ENCODE measurements at places on chromosomes 7 and 10.

DNA sequence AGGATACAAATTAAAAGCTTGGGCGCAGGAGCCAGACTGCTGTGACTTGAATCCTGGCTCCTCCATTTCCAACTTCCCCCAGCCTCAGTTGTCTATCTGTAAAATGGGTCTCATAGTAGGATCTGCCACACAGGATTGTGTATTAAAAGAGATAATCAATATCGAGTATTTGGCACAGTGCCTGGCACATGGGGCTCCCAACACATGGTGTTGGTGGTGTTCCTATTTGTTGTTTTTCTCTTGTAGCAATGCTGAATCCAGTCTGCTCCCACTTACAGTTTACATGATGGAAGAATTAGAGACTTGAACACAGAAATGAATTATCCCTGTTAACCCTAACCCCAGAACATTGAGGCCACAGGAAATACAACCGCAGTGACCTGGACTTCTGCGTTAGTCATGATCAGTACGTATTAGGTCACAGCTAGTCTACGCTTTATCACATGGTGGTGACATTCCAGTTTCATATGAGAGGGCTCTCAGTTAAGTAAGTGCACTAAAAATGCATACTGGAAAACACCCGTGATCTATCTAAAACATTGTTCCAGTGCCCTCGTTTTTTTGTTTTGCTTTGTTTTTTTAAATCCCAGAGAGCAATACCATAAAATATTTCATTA is 169.5 kb upstream of the KLF14 start:
- DNase-seq = no peak

- no peak for DNase-seq
Measured at GRCh38 chr7:75870557-75871161, 8.2 kb upstream of the RHBDD2 start.

GRCh38 chr7:40419806-40420205 is 285.0 kb downstream of the SUGCT start:
- DNase-seq = no peak

DNA sequence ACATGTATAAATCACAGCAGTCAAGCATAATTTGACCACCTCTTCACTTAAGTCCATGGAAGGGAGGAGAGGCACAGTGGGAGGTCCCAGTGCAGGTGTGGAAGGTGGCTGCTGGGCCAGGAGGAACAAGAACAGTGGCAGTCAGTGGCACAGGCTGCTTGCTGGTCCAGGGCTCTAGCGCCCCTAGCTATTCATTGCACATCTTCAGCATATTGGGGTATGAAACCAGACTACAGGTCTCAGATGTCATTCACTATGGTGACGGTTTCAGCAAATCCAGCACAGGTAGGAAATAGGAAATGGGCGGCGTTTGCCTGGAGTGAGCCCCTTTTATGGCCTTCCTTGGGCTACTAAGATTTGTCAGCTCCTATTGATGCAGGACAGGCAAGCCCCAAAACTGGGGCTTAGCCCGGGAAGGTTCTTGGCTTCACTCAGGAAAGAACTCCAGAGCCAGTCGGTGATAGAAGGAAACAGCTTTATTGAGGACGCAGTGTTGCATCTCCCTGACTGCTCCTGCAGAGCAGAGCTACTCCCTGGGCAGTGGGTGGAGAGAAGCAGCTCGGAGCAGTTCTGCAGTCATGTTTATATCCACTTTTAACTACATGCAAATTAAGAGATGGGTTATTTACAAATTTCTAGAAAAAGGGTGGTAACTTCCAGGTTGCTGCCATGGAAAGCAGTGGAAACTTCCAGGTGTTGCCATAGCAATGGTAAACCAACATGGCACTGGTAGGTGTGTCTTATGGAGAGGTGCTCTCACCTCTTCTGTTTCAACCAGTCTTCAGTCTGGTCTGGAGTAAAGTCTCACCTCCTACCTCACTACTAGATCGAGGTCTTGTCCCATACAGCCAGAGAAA is 608.8 kb downstream of the PARD3 start:
- DNase-seq = no peak

- no peak for DNase-seq
Measured at GRCh38 chr7:47757921-47758411, 176.1 kb upstream of the TNS3 start.

- DNase-seq = no peak
Measured at GRCh38 chr10:130484468-130485180, 348.4 kb downstream of the GLRX3 start.

- DNase-seq = no peak
Measured at GRCh38 chr10:3776796-3777571, 8.0 kb downstream of the KLF6 start.

DNA sequence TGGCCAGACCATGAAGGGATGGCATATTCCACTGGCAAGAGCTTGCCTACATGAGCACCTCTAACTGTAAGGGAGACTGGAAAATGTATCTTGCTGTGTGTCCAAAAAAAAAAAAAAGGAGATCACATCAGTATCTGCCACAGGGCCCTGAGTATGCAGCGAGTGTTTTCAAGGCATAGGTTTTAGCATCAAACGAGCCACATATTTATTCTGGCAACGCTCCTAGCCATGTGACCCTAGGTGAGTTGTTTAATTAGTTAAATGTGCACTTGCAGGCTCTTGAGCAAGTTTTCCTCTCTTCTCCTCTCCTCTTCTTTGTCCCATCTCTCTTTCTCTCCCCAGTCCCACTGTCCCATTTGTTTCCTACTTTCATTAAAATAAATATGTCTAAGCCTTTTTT is 428.7 kb upstream of the AKR1E2 start:
- DNase-seq = no peak

DNA sequence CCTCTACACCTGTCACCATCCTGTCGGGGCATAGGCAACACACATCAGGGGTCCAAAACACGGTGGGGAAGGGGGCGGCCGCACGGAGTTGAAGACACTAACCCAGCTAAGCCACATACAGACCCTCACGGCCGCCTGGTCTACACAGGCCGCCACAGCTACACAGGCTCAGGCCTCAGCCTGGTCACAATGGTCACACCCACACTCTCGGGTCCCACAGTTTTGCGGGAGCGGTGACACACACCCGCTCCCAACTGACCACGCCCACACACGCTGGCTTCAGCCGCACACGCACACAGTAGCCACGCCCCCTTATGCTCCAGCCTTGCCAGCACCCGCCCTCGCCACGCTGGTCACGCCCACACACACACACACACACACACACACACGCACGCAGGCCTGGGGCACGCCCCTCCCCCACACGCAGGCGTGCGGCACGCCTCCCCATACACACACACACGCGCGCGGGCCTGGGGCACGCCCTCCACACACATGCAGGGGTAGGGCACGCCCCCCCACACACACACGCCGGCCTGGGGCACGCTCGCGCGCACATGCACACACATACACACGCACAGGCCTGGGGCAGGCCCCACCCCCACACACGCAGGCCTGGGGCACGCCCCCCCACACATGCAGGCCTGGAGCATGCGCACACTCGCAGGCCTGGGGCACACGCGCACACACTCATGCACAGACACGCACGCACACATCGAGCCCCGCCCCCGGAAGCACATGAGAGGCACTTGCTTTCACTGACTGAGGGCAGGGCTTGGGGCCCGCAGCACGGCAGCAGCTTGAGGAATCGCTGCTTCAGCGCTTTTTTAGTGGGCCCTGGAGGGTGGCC is 12.3 kb upstream of the OGA start:
- peak; percentile 41 for DNase-seq

DNA sequence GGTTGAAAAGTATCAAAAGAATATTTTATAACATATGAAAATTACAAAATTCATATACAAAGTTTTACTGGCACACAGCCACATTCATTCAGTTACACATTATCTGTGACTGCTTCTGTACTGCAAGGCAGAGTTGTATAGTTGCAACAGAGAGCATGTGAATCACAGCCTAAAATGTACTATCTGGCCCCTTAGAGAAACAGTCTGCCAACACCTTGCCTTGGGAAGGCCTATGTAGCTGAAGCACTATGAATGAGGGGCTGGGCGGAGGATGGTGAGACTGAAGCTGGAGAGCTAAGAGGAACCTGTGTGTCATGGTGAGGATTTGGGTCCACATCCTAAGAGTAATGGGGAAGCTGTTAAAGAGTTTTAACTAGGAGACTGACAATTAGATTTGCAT is 35.7 kb downstream of the PDZD8 start:
- no peak for DNase-seq

DNA sequence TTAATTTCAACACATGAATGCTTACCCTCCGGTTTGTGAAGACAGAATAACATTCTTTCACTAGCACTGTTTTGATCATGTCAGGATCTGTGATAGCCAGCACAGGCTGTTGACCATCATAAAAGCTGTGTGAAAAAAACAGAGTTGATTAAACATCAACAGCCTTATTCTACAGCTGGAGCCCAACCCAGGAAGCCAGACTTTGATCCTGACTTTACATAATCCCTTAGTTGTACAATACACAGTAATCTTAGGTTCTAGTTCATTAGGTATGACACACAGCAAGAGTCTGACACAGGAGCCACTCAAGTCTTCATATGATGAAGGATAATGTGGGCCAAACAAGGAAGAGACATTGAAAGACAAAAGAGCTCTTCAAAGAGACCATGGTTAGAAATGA is 11.4 kb downstream of the CYP3A4 start:
- DNase-seq = no peak

- DNase-seq = no peak
Measured at GRCh38 chr7:156106107-156106426, 293.8 kb upstream of the SHH start.

DNA sequence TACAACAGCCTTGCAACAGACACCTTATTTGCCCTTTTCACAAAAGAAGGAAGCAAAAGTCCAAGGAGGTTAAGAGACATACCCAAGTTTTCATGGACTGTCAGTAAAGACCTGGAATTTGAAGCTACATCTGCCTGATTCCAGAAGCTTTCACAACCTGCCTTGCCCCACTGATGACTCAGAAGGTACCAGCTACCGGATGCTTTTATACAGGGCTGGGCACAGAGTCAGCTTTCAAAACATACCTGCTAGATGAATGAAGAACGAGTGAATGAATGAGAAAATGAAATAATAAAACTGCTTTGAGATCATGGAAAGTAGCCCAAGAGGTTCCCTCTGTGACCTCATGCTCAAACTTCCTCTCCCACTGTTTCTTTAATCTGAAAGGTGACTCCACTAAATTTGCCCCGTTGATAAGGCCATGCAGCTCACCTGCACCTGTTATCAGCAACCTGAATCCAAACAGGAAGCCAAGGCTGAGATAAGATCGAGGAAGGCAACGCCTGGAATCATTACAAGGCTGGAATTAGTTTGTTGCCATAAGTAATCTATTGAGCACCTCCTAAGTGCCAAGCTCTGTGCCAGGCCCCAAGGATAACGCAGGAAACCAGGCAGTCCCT is 151.5 kb downstream of the WDR11 start:
- no peak for DNase-seq

- DNase-seq = no peak
Measured at GRCh38 chr7:95899919-95900513, 127.7 kb downstream of the DYNC1I1 start.

DNA sequence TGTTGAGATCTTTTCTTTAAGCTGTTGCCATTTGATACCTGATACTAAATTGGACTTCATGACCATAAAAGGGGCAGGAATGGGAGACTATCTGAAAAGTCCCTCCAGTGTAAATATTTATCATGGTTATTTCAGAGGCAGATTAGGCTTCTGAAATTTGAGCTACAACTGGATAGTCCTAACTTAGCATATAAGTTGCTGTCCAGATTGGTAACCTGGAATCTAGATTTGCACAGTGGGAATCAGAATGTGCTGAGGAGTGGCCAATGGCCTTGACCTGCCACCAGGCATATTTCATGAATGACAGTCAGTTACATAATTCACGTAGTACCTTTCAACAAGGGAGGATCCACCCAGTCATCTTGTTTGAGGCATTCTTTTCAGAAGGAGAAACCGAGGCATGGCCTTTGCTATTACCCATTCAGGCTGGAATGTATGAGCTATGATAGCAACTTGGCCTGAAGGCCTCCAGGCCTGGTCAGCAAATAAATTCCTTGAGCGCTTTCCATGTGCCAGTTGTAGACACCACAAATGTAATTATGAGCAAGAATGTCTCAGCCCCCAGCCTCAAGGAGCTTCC is 80.0 kb downstream of the EEPD1 start:
- DNase-seq = no peak

GRCh38 chr10:58651040-58651439 is 138.4 kb downstream of the BICC1 start:
- no peak for DNase-seq
